SHP77 treated with DMSO at 0.1 percent for 48 hours (cell line): ENCODE measurements at places on chromosomes 2 and 18.

DNA sequence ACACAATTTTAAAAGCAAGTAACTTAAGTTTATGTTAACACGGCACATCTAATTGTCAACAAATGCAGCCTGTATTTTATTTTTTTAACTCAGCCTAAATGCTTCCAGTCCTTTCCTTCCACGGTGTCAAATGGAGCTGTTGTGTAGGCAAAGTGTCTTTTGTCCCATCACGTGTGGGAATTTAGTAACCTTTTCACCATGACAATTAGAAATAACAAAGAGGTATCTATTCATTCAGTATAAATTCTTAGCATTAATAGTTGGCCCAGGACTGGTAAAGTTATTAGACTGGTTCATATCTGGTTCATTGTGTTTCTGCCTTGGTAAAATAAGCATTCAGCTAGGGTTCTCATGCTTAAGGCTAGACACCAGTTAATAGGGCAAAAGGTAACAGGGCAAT lies 47.9 kb downstream of the FRZB start:
- no peak for DNase-seq

DNA sequence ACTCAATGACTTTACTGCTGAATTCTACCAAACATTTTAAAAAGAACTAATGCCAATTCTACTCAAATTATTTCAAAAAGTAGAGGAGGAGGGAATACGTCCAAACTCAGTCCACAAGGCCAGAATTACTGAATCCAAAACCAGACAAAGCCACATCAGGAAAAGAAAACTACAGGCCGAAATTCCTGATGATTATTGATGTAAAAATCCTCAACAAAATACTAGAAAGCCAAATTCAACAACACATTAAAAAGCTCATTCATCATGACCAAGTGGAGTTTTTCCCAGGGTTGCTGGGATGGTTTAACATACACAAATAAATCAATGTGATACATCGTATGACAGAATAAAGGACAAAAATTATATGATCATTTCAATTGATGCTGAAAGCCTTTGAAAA lies 103.9 kb upstream of the UBE2E3 start:
- no peak for DNase-seq

GRCh38 chr2:228697456-228697855 lies 516.0 kb upstream of the SPHKAP start:
- no peak for DNase-seq

DNA sequence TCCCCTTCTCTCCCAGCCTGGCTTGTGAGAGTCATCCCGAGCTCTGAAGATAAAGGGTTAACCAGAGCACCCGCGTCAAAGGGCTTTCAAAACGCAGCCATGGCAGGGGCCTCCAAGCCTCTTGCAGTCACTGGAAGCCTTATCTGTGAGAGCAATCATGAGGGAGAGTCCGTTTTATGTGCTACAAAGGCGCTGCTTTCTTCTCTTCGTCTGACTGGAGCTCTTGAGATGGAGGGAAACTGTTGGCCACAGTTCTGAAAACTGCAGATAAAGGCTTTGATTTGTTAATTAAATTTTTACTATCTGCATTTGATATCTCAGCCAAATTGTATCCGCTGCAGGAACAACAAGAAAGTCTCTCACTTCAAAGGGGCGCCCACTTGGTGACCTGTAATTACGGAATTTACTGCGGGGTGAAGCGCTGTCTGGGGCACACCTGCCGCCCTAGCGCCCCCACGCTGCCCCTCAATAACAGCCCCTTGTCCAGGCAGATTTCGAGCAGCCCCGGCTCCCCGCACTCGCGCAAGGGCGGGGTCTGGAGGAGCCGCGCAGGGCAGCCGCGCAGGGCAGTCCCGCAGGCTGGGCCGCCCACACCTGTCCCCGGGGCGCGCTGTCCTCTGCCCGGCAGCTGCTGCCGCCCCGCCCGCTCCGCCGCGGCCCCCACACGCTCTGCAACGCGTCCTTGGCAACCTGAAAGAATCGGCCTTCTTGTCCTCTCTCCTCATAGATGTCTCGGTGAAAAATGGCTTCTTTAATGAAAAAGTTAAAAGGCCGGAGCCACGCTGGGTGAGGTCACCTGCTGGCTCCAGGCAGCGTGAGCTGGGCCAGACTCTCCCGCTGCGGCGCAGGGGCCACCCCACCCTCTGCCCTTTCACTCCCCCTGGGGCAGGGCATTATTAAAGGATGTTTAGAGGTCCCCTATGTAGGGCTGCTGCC lies 217.9 kb downstream of the VAPA start:
- no peak for DNase-seq

DNA sequence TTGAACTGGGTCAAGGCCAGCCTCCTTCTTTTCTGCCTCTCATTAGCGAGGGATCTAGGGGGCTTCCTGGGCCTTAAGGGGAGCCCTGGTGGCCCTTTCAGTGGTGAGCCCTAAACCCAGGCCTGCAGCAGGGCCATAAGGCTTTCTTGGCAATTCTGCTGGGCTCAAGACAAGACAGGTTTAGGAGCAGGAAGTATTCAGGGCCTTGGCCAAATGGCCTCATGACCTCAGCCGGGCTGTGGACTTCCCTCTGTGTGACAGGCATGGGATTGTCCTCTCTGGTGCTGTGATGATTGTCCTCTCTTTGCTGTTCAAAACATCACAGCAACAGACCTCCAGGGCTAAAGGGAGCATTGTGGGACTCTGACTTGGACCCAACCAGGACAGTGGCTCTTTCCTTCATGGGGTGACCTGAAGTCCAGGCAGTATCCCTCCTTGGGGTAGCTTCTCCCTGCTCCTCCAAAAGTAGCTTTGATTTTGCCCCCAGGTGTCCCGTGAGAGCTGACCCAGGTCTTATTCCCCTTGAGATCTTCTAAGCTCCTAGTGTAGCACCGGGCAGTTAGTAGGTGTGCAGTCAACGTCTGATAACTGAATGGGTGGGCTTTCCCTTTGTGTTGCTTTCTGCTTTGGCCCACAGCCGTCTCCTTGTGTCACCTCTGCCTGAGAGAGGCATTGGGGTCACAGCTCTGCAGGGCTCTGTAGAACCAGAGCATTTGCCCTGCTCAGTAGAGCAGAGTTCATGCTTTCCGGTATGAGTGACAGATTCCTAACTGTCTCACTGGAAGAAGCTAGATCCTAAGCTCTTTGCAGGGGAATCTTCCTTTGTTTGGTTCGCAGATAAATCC lies 14.7 kb downstream of the FOSL2 start:
- DNase-seq, result no peak

- DNase-seq, result no peak
These were observed 36.8 kb upstream of the APCDD1 start for GRCh38 chr18:10417664-10418063.

GRCh38 chr2:192197357-192197756 lies 2.6 kb upstream of the TMEFF2 start:
- DNase-seq, result no peak

DNA sequence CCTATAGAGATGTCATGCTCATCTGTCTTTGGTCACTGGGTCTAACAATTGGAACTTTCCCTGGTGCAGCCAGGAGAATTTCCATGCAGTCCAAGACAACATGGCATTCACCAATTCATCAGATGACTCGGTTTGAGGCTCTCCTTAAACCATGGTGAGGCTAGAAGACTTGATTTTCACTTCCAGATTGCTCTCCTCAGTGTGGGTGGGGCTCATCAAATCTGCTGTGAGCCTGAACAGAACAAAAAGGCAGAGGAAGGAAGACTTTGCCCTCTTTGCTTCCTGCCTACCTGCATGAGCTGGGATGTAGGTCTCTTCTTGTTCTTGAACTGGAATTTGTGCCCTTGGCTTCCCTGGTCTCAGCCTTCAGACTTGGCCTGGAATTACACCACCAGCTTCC lies 203.4 kb upstream of the TRIB2 start:
- no peak for DNase-seq

GRCh38 chr2:223262946-223263345 lies 211.0 kb downstream of the KCNE4 start:
- DNase-seq, result no peak

GRCh38 chr18:23887035-23887434 lies 127.5 kb upstream of the TTC39C start:
- peak; percentile 80 for DNase-seq

DNA sequence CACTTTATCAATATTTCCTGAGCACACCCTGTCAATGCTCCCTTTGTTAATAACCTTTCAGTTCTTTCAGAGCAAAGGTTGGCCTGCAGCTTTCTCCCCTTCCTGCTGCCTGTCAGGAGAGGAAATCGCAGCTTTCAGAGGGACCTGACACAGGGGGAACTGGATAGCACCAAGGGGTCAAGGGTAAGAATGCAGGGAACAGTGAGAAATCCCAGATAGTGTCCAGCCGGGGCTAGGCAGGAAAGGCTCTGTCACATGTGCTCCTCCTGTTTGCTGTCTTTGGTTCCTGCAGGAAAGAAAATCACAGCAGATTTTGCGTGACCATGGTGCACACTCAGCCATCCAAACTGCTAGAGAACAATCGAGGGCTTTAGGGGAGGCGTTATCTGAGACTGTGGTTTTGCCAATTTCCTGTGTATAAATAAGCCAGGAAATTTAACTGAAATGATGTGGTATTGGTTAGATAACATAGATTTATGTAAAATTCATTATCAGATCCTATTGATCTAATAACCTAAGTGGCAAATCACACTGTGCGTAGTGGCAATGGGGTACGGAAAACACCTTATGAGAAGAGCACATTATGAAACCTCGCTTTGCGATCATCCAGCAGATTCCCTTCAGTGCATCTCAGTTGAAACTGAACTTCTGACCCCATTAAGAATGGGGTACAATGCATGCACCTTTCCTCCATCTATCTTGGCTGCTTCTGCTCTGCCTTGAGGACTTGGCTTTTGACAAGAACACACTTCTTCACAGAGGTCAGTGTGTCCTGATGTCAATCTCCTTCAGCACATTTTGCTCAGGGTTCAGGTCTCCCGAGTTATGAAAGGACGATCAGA lies 178.0 kb downstream of the ICOS start:
- DNase-seq, result no peak

DNA sequence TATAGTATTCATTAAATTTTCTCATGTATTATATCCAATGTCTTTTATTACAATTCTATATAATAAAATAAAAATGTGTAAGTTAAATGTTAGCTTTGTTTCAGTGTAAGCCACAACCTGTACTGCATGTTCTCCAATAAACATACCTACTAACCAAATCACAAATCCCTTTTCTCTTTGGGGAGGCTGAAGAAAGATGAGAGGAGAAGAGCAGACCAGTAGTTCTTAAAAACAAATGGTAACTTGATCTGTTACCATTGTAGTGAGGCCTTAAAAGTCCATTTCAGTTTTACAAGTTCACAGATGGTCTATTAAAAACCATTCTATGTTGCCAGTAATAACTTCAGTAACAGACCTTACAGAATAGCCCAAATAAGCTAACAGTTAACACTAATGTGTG lies 100.5 kb downstream of the SOS1 start:
- no peak for DNase-seq

DNA sequence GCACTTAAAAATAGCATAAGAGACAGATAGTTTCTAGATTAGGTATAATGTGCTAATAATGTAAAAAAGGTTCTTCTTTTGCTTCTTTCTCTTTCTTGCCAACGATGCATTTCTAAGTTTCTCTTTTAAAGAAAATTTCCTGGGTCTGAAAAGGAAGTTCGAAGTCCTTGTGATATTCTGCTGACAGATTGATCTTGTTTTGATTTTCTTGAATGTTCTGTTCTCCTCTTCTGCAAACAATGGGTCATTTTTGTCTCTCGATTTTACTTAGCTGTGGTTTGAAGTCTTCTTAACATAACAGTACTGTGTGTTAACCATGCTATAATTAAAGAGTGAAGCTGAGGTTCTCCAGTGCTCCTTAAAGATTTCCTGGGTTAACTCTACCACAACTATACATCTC lies 61.1 kb upstream of the ACYP2 start:
- DNase-seq, result no peak

- DNase-seq, result no peak
These were observed 11.9 kb upstream of the PID1 start for GRCh38 chr2:229282758-229283546.

DNA sequence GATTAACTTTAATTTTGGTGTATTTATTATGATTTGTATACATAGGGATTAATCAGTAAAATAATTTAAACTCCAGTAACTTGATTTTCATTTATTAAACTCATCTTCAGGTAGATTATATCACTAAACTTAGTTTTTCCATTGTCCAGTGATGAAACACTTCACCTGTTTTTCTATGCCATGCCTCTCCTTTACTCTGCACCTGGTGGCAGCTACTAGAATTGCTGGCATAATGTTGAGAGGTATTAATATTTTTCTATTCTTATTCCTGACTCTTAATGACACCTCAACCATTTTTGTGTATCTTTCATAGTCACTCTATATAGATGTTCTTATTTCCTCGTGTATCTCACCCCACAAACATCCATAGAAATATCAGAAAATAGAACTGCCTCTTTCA lies 940.3 kb upstream of the CRIM1 start:
- no peak for DNase-seq

DNA sequence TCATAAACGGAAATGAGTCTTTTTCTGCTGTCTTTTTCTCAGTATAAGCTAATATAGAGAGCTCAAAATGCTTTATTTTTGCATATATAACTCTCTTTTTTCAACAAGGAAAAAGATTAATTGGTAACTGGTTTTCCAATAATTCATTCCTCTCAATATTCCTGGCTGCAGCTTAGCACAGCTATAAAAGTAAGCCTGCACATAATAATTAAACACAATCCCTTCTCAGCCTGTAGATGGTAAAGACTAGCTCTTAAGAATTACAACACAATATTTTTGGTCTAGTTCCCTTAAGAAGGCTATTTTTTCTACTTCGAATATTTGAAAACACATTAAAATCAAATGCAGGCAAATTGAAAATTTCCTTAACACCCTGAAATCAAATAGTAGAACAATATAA lies 258.0 kb downstream of the DOK6 start:
- DNase-seq, result no peak

GRCh38 chr2:125272651-125273050 lies 1247.6 kb downstream of the CNTNAP5 start:
- DNase-seq, result no peak

- no peak for DNase-seq
These were observed 35.7 kb downstream of the ACVR1C start for GRCh38 chr2:157592948-157593347.

- DNase-seq, result no peak
These were observed 81.3 kb upstream of the KYNU start for GRCh38 chr2:142796161-142796560.

- DNase-seq, result no peak
These were observed 81.7 kb upstream of the CCDC85A start for GRCh38 chr2:56102098-56102497.

- no peak for DNase-seq
These were observed 22.0 kb downstream of the MARCHF4 start for GRCh38 chr2:216350214-216350791.

GRCh38 chr2:120669121-120669952 lies 66.3 kb upstream of the GLI2 start:
- DNase-seq, result peak; percentile 56
